ENCODE measurements at places on chromosomes 7 and 10.
A peak's percentile ranks its signal among the peaks of the same experiment; 100 is the strongest.

DNA sequence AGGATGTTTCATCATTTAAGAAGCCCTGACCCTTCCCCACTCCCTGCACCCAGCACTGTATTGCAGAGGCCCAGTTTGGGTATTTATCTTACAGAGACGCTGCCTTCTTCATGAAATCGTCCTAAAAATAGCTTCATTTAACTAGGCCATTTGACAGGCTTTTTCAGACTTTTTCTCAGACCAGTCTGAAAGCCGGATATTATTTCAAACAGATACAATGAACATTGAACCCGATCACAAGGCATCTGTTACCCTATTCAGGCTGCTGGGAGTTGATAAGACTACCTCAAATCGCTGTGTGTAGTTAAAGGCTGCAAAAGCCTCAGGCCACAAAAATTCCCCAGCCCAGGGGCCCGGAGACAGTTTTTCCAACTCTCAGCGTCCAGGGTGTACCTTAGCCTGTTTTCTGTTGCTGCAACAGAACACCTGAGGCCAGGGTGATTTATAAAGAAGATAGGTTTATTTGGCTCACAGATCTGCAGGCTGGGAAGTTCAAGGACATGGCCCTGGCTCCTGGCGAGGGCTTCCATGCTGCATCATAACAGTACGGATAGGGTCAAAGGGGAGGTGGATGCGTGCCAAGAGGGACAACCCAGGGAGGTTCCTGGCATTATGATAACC is 130.7 kb upstream of the SH2B2 start:
- no peak for DNase-seq

GRCh38 chr10:31120961-31121685 is 89.5 kb upstream of the ZNF438 start:
- no peak for DNase-seq

DNA sequence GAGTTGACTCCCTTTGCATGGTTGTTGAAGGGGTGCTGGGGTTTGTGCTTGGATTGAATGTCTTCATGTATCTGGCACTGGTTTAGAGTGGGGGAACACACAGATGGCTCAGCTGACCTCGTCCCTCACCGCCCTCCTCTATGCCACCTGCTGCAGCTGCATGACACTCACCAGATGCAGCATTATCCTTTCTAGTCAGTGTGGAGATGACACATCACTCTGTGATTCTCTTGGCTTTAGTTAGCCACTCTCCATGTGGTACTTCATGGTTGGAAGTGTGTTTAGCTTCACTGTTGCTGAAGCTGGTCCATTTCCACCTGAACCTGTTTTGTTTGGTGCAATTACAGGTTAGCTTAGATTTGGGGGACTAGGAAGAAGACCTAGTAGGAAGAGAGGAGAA is 56.3 kb upstream of the BMPER start:
- DNase-seq = peak; percentile 22

DNA sequence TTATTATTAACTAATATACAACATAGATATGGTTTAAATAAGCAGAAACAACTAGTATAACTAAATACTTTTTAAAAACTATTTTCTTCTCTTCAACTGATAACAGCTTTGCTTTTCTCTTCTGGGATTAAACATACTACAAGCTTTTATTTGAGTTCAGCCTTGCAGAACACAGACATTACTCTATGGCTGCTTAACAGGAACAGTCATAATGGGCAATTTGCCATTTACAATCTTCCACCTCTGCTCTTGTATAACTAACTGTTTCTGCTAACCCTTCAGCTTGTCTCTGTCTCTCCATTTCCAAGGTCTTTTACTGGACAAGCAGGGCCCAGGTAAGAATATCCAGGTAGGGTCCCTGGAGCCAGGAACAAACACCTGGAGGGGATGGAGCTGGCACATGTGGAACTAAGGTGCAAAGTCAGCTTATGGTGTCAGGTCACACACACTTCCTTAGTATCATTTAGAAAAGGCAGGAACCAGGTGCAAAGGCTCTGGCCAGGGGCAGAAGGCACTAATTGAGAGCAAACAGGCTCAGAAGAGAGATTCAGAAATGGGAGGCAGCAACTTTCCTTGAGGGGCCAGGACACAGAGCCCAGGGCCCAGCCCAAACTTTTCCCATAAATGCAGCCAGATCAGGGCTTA is 93.1 kb downstream of the STRA8 start:
- peak; percentile 80 for DNase-seq

DNA sequence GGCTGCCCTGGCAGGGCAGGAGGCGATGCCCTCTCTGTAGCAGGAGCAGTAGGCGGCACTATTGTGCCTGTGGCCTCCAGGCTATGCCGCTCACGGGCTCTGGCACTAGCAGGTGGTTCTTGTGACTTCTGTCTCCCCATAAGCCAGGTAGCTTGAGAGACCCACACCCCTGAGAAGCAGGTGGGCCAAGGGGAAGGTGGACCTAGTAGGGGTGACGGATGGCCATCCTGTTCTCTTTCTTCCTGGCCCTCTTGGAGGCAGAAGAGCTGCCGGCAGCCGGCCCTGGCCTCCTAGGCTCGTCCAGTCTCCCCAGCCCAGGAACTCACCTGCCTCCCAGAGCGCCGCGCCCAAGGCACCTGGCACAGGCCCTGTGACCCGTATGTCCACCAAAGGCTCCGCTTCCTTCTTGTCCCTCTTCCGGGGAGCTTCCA is 15.4 kb downstream of the MMRN2 start:
- no peak for DNase-seq

DNA sequence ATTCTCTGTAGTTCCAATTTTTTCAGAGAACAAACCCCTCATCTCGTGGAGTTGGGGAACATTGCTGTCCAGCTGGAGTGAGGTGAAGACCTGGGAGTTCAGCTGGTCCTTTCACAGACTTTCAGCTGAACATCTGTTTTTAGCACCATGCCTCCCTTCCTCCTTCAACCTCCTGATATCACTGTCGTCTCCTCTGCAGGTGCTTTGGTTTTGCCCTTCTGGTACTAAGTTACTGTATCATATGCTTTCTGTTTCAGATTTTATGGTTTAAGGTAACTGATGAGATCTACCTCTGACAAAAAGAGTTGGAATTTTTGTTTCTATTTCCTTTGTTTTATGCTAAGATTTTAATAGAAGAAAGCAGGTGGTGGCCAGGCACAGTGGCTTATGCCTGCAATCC is 102.9 kb downstream of the ZNF438 start:
- DNase-seq = no peak

DNA sequence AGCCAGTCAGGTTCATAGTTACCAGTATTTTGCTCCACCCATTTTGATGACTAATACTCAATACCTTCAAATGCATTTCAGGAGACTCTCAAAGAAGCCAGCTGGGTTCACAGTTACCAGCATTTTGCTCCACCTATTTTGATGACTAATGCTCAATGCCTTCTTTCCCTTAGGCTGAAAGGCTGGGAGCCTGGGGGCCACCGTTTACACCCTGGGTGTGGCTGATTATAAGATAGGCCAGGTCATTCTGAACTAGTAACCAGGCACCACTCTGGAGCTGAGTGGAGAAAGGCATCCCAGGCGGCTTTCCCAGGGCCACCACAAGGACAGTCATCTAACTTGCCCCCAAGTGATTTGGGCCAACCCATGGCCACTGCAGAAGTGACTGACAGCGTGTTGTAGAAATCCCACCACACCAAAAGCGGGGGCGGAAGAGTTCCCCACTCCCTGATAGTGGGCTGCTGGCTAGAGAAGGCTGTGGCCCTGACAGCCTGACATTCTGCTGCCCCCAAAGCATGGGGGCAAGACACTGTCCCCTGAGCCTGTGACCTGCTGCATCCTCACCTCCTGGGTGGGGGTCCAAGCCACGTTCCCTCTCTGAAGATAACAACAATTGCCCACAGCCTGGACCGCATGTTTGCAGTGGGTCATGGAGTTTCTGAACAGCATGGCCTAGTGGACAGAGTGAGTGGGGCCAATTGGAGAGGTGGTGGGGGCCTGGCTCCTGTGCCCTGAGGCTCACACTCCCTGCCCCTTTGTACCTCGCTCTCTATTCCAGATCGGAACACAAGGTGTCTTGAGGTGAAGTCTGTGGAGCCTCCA is 23.0 kb upstream of the ZNF488 start:
- DNase-seq = peak; percentile 97

- peak; percentile 71 for DNase-seq
Observed at GRCh38 chr7:116836911-116837310, 25.5 kb upstream of the CAPZA2 start.

- no peak for DNase-seq
Observed at GRCh38 chr7:127912901-127913300, 118.3 kb downstream of the LRRC4 start.

DNA sequence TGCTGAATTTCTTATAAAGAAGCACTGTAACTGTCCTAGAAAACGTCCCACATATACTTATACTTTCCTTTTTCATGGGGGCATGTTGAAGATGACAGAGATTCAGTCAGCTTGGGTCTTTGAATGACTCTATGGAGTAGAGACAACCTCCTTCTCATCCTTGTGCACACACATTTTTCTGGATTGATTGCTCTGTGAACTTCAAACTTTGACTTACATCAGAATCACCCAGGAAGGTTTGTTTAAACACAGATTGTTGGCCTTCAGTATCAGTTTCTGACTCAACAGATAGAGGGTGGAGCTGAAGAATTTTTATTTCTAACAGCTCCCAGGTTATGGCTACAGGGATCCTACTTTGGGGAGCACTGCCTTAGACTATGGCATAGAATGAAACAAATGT is 97.6 kb upstream of the DGKB start:
- no peak for DNase-seq

DNA sequence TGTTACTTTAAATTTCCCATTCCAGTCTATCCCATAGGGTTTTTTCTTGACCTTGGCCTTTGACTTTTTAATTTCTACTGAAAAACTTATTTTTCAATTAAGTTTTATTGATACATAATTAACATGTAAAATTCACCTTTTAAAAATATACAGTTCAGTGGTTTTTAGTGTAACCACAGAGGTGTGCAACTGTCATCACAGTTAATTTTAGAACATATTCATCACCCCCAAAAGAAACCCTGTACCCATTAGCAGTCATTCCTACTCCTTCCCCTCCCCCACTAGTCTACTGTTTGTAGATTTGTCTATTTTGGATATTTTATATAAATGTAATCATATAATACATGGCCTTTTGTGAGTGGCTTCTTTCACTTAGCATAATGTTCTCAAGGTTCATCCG is 96.5 kb upstream of the GJD4 start:
- no peak for DNase-seq

All from kidney tubule cell (primary cell).